ENCODE measurements at places on chromosomes 6 and 20. TPM values are rescaled to one million over a fixed set of nuclear protein-coding genes. Genes with fewer than 3 reads are reported as not detected.

- no peaks in the 10 kb centered on the region for H3K4me1 ChIP-seq
- no peak overlapping the region for H3K27ac ChIP-seq
- H3K36me3 ChIP-seq, result no peaks in the 10 kb centered on the region
- no peaks in the 10 kb centered on the region for H3K27me3 ChIP-seq
- H3K4me3 ChIP-seq, result no peak overlapping the region
These were observed 8.3 kb upstream of the ADGB start for GRCh38 chr6:146590492-146590891.

DNA sequence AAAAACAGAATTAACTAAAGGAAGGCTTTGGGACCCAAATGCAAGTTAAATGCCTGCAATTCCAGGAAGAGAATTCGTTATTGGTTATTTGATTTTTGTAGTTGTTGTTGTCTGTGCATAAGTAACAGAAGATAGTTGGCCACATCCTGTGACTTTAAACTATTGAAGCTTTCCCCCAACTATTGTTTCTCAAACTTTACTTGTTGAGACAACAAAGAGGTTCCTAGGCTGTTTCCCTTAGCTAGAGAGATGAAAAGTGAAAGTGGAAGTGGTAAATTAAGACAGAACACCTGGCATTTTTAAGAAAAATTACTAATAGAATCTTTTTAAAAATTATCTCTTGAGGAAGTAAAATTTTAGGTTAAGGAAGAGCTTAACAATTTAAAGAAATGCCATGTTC is 525.2 kb downstream of the PKHD1 start:
- no peak overlapping the region for H3K4me3 ChIP-seq
- DNase-seq, result no peak
- H3K27ac ChIP-seq, result no peak overlapping the region
- H3K36me3 ChIP-seq, result no peaks in the 10 kb centered on the region
- no peaks in the 10 kb centered on the region for H3K4me1 ChIP-seq
- no peaks in the 10 kb centered on the region for H3K27me3 ChIP-seq

GRCh38 chr20:63848003-63848911 is 13.0 kb upstream of the ABHD16B start:
- H3K27ac ChIP-seq, result peak overlapping the region; percentile 36
- no peaks in the 10 kb centered on the region for H3K36me3 ChIP-seq
- H3K27me3 ChIP-seq, result no peaks in the 10 kb centered on the region
- H3K4me1 ChIP-seq, result peaks cover 7% of the 10 kb centered on the region
- DNase-seq, result no peak
- no peak overlapping the region for H3K4me3 ChIP-seq

GRCh38 chr6:32967151-32968091 is 973 bp upstream of the BRD2 start:
- H3K27ac ChIP-seq, result peak overlapping the region; percentile 100
- peak overlapping the region; percentile 88 for H3K4me3 ChIP-seq
- H3K36me3 ChIP-seq, result peaks cover 3% of the 10 kb centered on the region

The OR2H2 gene
- not detected for total RNA-seq

- no peaks in the 10 kb centered on the region for H3K36me3 ChIP-seq
- H3K27ac ChIP-seq, result no peak overlapping the region
- no peaks in the 10 kb centered on the region for H3K4me1 ChIP-seq
- no peak for DNase-seq
These were observed 31.1 kb upstream of the BLCAP start for GRCh38 chr20:37558779-37559178.

GRCh38 chr20:4649941-4650681 is 71.6 kb upstream of the PRND start:
- no peak overlapping the region for H3K27ac ChIP-seq
- no peaks in the 10 kb centered on the region for H3K4me1 ChIP-seq
- no peaks in the 10 kb centered on the region for H3K36me3 ChIP-seq
- H3K4me3 ChIP-seq, result no peak overlapping the region
- DNase-seq, result no peak

DNA sequence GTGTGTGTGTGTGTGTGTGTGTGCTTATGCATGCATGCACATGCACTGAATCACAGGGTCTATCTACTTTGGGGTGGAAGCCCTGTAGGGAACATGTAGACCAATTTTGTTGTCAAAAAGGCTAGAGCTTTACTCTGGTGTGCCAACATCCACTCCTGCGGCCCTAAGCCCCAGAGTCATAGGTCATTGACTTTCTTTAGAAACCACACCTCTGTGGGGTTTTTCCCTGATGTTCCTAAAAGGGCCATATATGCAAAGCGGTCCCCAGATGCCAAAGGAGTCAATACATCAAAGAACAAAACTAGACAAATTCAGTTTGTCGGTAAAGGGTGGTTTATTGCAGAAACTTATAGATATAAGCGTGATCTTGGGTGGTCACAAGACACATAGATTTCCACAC is 29.8 kb upstream of the SLC2A12 start:
- H3K27me3 ChIP-seq, result no peaks in the 10 kb centered on the region
- no peaks in the 10 kb centered on the region for H3K36me3 ChIP-seq
- no peak overlapping the region for H3K4me3 ChIP-seq
- DNase-seq, result no peak
- H3K4me1 ChIP-seq, result no peaks in the 10 kb centered on the region
